Stimulated activated CD4-positive, alpha-beta T cell treated with anti-CD3 and anti-CD28 coated beads, Interleukin-1b, Interleukin-23, amount 100 ng/mL, for 4 hours (primary cell): ENCODE measurements at places on chromosomes 12 and 14.

DNA sequence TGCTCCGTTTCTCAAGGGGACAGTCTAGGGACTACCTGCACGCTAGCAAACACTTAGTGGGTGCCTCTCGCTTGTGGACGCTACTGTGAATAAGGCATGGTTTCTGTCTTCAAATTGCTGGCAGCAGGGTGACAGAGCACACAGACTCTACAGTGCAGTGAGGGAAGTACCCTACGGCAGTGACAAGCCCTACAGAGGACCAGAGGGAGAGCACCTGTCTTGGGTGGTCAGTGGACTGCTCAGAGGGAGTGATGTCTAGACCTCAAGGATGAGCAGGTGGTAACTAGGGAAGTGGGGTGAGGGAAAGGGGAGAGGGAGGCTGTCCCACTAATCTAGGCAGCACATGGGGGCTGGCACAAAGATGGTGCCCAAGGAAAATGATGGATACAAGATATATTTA is 160.5 kb downstream of the RBM19 start:
- DNase-seq = no peak

DNA sequence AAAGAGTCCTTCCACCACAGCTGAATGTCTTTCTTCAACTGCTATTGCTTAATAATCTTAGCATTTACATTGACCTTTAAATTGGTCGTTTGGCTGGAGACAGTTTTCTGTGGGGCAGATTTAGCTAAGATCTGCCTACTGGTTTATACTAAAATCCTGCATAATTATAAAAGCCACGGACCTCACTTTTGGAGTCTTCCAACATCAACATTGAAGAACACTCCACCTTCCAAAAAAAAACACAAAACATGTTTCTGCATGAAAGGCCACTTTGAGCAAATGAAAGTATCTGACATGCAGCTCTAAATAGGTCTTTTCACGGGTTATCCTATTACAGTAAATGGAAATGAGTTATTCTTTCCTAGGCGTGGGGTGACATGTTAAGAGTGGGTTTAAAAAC is 57.0 kb upstream of the KRR1 start:
- DNase-seq = no peak

DNA sequence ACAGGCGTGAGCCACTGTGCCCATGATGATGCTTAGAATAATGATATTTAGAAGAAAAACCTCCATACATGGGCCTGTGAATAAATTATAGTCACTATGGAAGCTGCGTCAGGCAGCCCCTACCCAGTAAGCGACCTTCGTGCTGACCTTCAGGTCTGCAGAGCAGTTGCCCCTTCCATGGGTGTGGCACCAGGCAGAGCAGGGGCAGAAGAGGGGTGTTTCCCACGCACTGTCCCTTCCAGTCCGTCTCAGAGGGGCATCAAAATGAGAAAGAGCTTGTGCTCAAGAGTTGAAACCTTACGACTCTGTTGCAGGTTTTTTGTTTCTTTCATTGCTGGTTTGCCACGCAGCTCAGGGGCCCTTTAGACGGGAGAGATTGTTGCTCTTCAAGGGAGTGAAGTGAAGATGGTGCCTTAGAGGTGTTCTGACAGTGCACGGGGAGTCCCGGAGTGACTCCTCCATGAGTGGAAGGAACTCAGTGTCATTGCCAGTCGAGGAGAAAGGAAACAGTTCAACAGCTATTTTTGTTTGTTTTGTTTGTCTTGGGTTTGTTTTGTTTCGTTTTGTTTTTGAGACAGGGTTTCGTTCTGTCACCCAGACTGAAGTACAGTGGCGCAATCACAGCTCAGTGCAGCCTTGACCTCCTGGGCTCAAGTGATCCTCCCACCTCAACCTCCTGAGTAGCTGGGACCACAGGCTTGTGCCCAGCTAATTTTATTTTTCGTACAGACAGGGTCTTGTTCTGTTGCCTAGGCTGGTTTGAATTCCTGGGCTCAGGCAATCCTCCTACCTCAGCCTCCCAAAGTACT is 13.9 kb downstream of the CKB start:
- DNase-seq = no peak

- DNase-seq = no peak
Measured at GRCh38 chr12:11729008-11729407, 79.5 kb downstream of the ETV6 start.

DNA sequence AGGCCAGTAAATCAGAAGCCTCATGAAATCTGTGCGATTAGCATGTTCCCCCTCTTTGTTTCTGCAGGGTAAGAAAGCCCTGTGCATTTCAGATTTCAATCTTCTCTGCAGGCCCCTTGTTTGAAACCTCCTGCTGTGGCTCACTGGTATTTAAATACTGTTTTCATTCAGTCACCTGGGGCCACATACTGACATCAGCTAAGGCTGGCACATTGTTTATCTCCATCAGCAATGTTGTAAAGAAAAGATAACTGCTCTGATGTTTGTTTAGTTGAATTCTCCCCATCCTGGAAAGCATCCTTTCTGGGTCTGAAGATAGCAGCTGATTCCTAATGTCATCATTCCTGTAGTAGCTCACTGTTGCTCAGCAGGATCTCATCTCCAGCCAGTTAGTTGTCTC is 554.9 kb downstream of the NRXN3 start:
- no peak for DNase-seq

GRCh38 chr14:20400589-20400964 is 12.7 kb downstream of the TEP1 start:
- no peak for DNase-seq

DNA sequence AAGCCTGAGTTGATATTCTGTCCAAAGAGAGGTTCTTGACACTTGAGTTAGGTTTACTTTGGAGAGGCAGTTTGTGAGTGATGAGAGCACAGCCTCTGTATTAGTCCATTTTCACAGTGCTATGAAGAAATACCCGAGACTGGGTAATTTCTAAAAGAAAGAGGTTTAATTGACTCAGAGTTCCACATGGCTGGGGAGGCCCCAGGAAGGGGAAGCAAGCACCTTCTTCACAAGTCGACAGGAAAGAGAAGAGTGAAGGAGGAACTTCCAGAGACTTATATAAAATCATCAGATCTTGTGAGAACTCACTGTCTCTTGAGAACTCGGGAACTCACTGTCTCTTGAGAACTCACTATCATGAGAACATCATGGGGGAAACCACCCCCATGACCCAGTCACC is 5.4 kb downstream of the ZC3H14 start:
- no peak for DNase-seq

- DNase-seq = no peak
Measured at GRCh38 chr14:61549425-61549824, 145.9 kb upstream of the HIF1A start.
